ENCODE measurements at places on chromosomes 6 and 20.

DNA sequence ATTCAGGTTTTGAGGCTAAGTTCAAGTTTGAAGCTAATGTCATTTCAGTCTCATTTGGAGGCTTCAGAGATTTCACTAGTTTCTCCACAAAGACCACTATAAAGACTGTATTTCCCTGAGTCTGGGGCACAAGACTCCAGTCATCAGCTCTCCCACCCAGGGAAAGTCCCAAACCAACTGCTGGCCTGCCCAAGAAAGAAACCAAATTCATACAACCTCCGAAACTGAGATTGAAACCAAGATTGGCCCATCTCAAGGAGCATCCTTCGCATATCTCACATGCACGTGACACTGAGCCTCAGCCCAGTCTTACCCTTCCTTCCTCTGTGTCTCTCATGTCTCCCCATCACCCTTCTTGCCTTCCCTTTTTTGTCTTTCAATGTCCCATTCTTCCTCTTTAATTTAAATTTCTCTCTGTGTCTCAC lies 3.5 kb upstream of the LTA start:
- DNase-seq: peak; percentile 77

DNA sequence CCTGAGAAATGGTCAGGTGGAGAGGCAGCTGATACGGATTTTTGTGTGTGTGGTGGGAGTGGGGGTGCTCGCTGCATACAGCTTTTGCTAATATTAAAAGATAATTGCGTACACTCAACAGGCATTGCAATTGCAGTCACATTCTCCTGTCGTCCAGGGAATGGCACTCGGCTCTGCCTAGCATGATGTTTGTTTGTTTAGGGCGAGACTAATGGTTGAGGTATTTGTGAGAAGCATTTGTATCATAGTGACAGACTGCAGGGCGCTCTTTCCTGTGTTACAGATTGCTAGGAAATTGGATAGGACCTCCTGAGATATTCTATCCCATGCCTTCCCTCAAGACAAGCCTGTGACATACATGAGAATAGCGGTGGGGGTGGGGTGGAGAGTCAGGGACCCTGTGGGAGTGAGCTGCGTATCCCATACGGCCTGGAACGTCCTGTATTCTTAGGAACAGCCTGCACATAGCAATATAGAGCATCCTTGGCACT lies 207.4 kb downstream of the SOX4 start:
- DNase-seq: no peak

GRCh38 chr6:133202610-133203343 lies 38.4 kb upstream of the EYA4 start:
- DNase-seq: no peak

- DNase-seq: no peak
Observed at GRCh38 chr6:158920311-158920905, 79.6 kb downstream of the RSPH3 start.

DNA sequence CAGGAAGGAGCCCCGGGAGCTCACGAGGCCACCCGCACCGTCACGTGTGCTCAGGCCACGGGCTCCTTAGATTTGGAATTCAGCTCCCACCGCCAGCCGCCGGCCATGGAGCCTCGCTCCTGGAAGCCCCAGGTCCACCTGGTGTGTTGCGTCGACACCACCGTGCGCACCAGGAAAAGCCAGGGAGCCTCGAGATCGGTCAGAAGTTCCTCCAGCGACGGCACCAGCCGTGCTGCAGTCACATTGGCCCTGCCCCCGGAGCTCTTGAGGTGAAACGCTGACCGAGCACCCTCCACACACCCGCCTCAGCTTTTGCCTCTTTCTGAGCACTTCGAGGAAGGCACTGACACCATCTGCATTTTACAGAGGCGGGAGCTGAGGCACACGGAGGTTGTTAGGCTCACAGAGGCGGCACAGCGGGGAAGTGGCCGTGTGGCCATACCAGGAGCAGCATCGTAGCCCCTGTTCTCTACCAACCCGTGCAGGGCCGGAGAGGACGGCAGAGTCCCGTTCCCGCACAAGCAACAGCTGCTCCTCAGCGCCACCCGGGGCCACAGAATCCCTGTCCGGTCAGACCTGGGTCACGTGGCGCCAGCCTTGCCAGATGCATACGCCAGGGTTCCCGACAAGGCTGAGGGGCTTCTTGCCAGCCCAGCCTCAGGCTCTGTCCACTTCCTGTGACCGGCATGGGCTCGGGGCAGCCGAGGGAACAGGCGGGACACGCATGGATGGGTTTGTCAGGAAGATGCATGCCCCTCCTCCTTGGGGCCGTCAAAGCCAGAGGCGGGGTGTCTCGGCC lies 7.6 kb downstream of the NKAIN4 start:
- DNase-seq: no peak

GRCh38 chr6:31209137-31209536 lies 38.7 kb upstream of the POU5F1 start:
- DNase-seq: no peak

DNA sequence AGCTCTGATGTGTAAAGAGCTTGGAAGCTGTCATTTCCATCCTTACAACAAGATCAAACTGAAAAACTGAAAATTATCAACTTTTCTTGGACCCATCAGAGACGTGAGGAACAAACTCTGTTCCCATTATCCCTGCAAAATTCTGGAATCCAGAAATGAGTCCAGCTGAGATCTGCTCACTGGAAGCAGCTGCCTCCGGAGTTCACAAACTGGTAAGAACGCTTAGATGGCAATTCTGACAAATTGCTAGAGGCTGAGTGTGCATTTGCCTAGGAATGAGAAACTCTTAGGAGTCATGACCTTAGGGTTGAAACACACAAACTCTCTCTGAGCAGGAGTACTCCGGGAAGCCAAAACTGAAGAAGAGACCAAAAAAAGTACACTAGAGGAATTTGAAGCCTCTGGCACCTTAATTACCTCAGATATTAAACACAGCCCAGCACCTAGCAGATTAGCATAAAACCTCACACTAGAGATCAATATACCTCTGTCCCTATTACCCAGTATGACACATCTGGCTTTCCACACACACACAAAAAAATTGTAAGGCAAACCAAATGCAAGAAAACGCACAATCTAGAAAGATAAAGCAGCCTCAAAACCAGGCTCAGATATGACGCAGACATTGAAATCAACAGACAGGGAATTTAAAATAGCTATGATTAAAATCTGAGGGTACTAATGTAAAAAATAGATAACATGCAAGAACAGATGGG lies 233.5 kb upstream of the SGK1 start:
- no peak for DNase-seq

DNA sequence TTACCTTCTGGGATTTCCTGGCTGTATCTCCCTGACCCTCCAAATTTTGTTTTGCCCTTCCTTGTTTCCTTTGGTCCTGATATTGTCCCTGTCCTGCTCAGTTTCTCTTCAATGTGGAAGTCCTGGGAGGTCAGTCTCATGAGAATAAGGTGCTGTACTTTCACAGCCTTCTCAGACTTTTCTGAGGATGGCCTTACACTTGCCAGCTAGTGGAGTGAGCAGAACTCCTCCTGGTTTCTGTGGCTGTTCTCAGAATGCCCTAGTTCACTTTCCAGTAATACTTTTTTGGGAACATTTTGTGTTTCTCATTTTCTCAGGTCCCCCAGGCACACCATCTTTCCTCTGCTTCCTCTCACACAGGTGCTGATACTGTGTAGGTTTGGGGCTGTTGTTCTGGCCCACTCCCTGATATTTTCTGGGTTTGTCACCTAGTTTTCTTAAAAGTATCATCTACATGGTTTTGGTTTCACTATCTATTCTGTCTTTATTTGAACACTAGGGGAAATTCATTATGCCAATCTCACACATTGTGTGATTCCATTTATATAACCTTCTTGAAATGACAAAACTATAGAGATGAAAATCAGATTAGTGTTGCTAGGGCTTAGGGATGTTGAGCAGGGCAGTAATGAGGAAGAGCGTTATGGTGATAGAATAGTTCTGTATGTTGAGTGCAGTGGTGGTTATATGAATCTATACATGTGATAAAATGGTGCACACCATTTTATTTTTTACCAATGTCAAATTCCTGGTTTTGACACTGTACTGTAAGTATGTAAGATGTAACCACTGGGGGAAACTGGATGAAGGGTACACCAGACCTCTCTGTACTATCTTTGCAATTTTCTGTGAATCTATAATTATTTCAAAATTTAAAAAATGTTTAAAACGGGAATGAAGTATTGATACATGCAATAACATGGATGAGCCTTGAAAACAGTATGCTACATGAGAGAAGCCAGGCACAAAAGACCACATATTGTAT lies 27.2 kb upstream of the BRPF3 start:
- DNase-seq: no peak

DNA sequence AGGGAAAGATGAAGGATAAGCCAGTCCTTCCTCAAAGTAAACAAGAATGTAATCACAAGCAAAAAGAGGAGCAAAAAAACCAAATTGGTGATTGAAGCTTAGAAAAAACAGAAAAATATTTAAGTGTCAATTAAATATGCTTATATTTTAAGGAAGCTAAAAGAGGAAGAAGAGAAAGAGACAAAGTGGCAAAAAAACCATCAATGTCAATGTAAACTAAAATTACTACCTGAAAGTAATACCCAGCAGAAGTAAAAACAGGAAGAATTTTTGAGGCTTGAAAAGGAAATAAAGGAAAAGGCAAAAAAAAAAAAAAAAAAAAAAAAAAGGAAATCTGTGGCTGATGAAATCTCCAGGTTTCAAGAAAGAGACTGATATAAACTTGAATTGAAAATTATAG lies 36.2 kb upstream of the OGFRL1 start:
- no peak for DNase-seq

GRCh38 chr6:121055572-121056163 lies 278.6 kb downstream of the TBC1D32 start:
- DNase-seq: no peak

Data from effector memory CD4-positive, alpha-beta T cell (primary cell).